ENCODE measurements at places on chromosomes 1 and 21. TPM values are rescaled to one million over a fixed set of nuclear protein-coding genes. Genes with fewer than 3 reads are reported as not detected.

GRCh38 chr1:155301342-155301841, at the start of gene PKLR:
TSS of gene PKLR (minus strand) at chr1:155301438. CDS start at chr1:155301395, 43 bp downstream.
- H3K27ac ChIP-seq, result no peak within 1 kb of the TSS
- no peak within 1 kb of the TSS for H3K4me3 ChIP-seq
- H3K36me3 ChIP-seq, result no peaks in the 10 kb centered on the region

- no peaks in the 10 kb centered on the region for H3K27me3 ChIP-seq
- H3K36me3 ChIP-seq, result no peaks in the 10 kb centered on the region
- H3K4me3 ChIP-seq, result no peak overlapping the region
- peak; percentile 56 for DNase-seq
- H3K27ac ChIP-seq, result peak overlapping the region; percentile 77
Observed at GRCh38 chr1:9960706-9961562, 17.7 kb downstream of the NMNAT1 start.

GRCh38 chr1:220732621-220733020, 15.5 kb upstream of the MTARC2 start:
- DNase-seq, result no peak
- no peak overlapping the region for H3K4me3 ChIP-seq
- no peaks in the 10 kb centered on the region for H3K36me3 ChIP-seq
- no peaks in the 10 kb centered on the region for H3K27me3 ChIP-seq
- H3K27ac ChIP-seq, result peak overlapping the region; percentile 60

DNA sequence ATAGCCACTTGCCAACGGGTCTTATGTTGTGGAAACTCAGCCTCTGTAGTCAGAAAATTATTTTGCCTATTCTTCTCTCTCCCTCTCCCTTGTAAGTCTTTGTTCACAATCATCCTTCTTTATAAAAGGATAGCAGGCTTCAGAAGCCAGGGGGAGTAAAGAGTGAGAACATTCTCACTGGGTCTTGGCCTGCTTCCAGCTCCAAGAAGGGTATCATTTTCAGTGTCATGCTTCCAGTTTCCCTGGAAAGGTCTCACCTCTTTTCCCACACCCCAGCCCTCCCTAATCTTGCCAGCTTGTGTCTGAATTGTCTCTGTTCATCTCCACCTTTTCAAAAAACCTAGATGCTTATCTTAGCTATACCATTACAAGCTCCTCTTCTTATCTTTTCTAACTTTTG, 346.2 kb upstream of the LRRC7 start:
- H3K36me3 ChIP-seq, result no peaks in the 10 kb centered on the region
- no peaks in the 10 kb centered on the region for H3K4me1 ChIP-seq
- no peak overlapping the region for H3K4me3 ChIP-seq
- peak; percentile 32 for DNase-seq

GRCh38 chr21:31201144-31201543, 142.9 kb downstream of the TIAM1 start:
- no peaks in the 10 kb centered on the region for H3K36me3 ChIP-seq
- no peaks in the 10 kb centered on the region for H3K27me3 ChIP-seq
- no peak for DNase-seq
- H3K4me3 ChIP-seq, result no peak overlapping the region
- peak overlapping the region; percentile 32 for H3K27ac ChIP-seq
- H3K4me1 ChIP-seq, result no peaks in the 10 kb centered on the region

- no peaks in the 10 kb centered on the region for H3K27me3 ChIP-seq
- no peaks in the 10 kb centered on the region for H3K36me3 ChIP-seq
- H3K27ac ChIP-seq, result no peak overlapping the region
- DNase-seq, result no peak
- H3K4me3 ChIP-seq, result no peak overlapping the region
Observed at GRCh38 chr1:119841306-119841705, 30.0 kb upstream of the REG4 start.

- H3K4me1 ChIP-seq, result no peaks in the 10 kb centered on the region
- H3K27me3 ChIP-seq, result peaks cover 40% of the 10 kb centered on the region
- DNase-seq, result no peak
- no peaks in the 10 kb centered on the region for H3K36me3 ChIP-seq
- H3K27ac ChIP-seq, result no peak overlapping the region
- H3K4me3 ChIP-seq, result no peak overlapping the region
Observed at GRCh38 chr21:33146467-33146866, 76.5 kb downstream of the OLIG1 start.

DNA sequence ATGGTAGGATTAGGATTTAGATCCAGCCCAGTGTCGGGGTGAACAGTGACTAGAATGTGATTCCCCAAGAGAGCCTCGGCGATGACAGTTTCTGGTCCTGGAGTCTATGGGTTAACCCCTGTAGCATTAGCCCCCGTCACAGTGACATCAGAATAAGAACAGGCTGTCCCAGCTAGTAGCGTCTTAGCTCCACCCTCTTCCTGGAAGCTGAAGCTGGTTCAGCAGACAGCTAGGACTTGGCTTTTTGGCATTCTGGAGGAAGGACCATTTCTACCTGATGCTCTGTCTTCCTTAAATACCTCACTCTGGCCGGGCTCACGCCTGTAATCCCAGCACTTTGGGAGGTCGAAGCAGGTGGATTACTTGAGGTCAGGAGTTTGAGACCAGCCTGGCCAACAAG, 5.0 kb downstream of the NDUFS2 start:
- H3K4me3 ChIP-seq, result no peak overlapping the region
- H3K27me3 ChIP-seq, result no peaks in the 10 kb centered on the region
- DNase-seq, result peak; percentile 56
- no peak overlapping the region for H3K27ac ChIP-seq
- H3K36me3 ChIP-seq, result peaks cover 53% of the 10 kb centered on the region

- H3K4me3 ChIP-seq, result no peak overlapping the region
- no peaks in the 10 kb centered on the region for H3K36me3 ChIP-seq
- no peak overlapping the region for H3K27ac ChIP-seq
- DNase-seq, result no peak
- no peaks in the 10 kb centered on the region for H3K27me3 ChIP-seq
- H3K4me1 ChIP-seq, result no peaks in the 10 kb centered on the region
Observed at GRCh38 chr1:197799271-197799670, 24.0 kb upstream of the DENND1B start.

- DNase-seq, result no peak
- no peaks in the 10 kb centered on the region for H3K36me3 ChIP-seq
- H3K27me3 ChIP-seq, result peaks cover 15% of the 10 kb centered on the region
- H3K4me3 ChIP-seq, result peak overlapping the region; percentile 15
- H3K27ac ChIP-seq, result no peak overlapping the region
Observed at GRCh38 chr1:241356187-241356518, 852 bp downstream of the RGS7 start.

- H3K4me3 ChIP-seq, result no peak overlapping the region
- no peak overlapping the region for H3K27ac ChIP-seq
- DNase-seq, result no peak
- H3K4me1 ChIP-seq, result peaks cover 2% of the 10 kb centered on the region
- no peaks in the 10 kb centered on the region for H3K36me3 ChIP-seq
- H3K27me3 ChIP-seq, result no peaks in the 10 kb centered on the region
Observed at GRCh38 chr1:61271412-61271789, 189.0 kb downstream of the NFIA start.

GRCh38 chr1:6082430-6082971, 36.8 kb downstream of the KCNAB2 start:
- H3K27me3 ChIP-seq, result peaks cover 2% of the 10 kb centered on the region
- H3K4me1 ChIP-seq, result peaks cover 45% of the 10 kb centered on the region
- DNase-seq, result peak; percentile 91
- no peak overlapping the region for H3K4me3 ChIP-seq
- H3K27ac ChIP-seq, result no peak overlapping the region
- no peaks in the 10 kb centered on the region for H3K36me3 ChIP-seq

GRCh38 chr1:60916906-60917305, 165.5 kb upstream of the NFIA start:
- no peaks in the 10 kb centered on the region for H3K36me3 ChIP-seq
- no peak overlapping the region for H3K27ac ChIP-seq
- peaks cover 8% of the 10 kb centered on the region for H3K4me1 ChIP-seq
- H3K4me3 ChIP-seq, result no peak overlapping the region

- no peaks in the 10 kb centered on the region for H3K4me1 ChIP-seq
- no peak overlapping the region for H3K4me3 ChIP-seq
- H3K27me3 ChIP-seq, result no peaks in the 10 kb centered on the region
- no peak overlapping the region for H3K27ac ChIP-seq
Observed at GRCh38 chr1:98422816-98423215, 238.7 kb upstream of the SNX7 start.

DNA sequence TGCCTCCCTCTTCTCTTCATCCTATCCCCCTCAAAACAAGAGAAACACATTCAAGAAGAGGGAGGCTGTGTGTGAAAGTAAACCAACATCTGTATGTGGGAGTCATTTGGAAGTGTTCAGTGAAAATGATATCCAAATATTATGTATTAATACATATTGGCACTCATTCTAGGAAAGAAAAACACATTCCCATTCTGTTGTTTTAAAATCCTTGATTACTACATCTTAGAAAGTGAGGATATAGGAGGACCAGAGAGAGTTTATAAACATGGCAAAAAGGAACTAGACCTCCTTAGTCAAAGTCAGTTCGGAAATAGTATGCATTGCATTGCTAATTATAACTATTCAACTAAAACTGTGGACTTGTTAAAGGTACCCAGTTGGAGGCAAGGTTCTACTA, 786.6 kb downstream of the ADGRL2 start:
- H3K4me3 ChIP-seq, result no peak overlapping the region
- H3K27ac ChIP-seq, result peak overlapping the region; percentile 42
- H3K36me3 ChIP-seq, result no peaks in the 10 kb centered on the region
- no peaks in the 10 kb centered on the region for H3K4me1 ChIP-seq

RAB29 gene
- polyA plus RNA-seq, result 8.6 TPM

VPS13D gene
- 20.4 TPM for polyA plus RNA-seq

RPTN gene
- polyA plus RNA-seq, result not detected

OR2M3 gene
- polyA plus RNA-seq, result 0.03 TPM

TMPRSS2 gene
- polyA plus RNA-seq, result 0.56 TPM

Measured in muscle of leg (tissue), 16 donors.